ENCODE measurements at places on chromosomes 7 and 10.

DNA sequence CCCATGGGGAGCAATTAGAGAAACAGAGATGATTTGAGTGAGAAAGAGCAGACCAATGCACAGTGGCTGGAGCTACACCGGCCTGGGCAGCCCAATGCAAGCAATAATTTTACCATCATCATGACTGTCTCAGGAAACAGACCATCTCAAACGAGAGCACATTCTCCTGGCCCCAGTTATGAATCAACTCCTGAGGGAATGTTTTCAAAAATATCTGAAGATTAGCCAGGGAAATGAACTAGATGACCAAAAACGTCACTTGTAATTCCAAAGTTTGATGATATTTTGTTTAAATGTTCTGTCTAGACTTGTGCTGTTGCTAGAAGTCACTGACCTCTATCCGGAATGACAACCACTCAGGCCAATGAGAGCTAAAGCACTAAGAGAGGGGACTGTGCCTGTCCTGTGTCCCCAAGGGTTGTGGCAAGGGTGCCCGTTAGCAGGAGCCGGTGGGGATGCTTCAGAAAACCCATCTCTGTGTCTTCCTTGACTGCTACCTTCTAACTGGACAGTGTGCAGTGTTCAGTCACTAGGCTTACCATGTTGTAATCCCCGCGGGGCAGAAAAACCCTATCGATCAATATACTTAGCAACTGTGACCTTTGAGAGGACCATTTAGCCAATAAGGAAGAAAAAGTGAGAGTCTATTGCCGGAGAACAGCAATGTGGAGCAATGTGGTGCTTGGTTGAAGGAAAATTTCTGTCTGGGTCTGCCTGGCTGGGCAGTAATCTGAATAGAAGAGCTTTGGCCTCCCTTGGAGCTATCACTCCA, 202.4 kb downstream of the ADAM12 start:
- no peak for DNase-seq

- no peak for DNase-seq
Measured at GRCh38 chr7:22093001-22093400, 147.3 kb upstream of the CDCA7L start.

DNA sequence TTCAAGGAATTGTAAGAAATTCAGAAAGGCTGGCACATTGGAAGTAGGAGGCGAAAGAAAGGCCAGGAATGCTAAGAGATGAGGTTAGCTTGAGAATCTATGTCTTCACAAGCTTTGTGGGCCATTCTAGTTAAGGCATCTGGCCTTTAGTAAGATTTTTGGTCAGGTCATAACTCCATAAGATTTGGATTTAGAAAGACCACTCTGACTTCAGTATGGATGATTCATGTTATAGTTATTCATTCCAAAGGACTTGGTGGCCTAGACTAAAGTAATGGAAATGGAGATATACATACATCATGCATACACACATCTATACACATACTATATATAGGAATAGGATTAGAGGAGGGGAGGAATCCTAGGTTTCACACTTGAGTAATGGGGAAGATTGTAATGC, 77.5 kb downstream of the SEPTIN7 start:
- DNase-seq: no peak

- DNase-seq: peak; percentile 41
Measured at GRCh38 chr7:36723951-36724664, at the start of gene AOAH. Gene AOAH, minus strand, starts transcription at chr7:36724494. Its CDS starts 346 bp downstream, at chr7:36724148.

DNA sequence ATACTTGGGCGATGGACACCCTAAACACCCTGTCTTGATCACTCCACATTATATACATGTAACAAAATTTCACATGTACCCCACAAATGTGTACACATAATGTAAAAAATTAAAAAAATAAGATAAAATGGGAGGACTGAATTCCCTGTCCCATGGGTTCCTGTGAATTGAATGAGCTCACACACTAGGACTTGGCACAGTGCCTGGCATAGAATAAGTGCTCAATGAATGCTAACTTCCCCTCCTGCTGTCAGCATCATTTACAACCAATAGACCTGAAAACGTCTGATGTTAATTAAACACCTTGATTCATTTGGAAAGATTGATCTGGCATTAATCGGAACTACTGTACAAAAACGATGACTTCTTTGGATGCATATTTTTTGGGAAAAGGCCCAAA, 117.3 kb upstream of the ZNF438 start:
- no peak for DNase-seq

GRCh38 chr10:97159646-97160305, 26.0 kb downstream of the SLIT1 start:
- no peak for DNase-seq

DNA sequence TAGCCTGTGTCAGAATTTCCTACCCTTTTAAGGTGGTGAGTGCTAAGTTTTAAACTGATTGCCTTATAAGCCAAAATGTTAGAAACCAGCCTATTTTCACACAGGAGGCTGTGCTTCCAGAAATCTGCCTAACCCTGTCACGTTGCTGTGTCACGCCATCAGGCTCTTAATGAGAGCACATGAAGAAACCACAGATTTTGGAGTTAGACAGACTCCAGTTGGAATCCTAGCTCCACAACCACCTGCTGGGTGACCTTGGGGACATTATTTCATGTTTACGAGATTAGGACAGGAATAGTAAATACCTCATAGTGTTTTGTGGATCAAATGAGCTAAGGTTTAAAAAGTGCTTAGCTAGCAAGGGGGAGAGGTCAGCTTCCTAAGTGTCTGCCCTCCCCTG, 321.8 kb downstream of the DPP6 start:
- no peak for DNase-seq

GRCh38 chr10:30828680-30829079, 199.1 kb upstream of the LYZL2 start:
- DNase-seq: no peak

DNA sequence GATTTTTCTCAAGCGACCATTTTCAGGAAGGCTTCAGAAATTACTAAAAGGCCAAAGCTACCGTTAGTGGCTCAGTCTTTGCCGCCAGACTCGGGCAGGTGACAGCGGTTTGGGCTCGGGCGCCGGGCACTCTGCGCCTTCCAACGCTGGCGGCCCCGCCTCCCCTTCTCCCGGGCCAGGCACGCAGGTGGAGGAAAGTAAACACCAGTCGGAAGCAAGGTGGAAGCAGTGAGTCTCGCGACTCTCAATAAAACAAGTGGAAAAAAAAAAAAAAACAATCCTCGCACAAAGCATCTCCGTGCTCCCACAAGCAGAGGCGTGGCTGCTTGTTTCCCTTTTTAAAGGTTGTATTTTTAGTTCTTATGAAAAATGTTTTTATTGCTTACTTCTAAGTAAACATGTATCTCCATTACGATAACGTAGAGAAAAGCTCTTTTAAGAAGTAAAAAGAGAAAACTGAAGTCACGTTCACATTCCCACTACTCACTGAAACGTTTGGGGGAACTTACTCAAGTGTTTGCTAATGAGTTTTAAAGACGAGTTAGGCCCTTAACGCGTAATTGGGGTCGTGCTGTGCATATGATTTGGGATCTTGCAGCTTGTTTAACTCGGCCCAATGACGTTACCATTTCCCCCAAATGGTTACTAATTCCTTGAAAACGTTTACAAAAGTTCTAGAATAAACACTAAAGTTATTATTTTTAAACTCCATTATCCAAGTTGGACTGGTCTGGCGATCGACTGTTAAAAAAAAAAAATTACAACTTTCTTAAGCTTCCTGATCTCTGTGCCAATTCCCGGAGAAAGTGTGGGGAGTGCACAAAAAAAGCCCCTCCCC, 864 bp downstream of the CDCA7L start:
- peak; percentile 52 for DNase-seq

- DNase-seq: no peak
Measured at GRCh38 chr7:102103027-102103372, 183.7 kb upstream of the SH2B2 start.

DNA sequence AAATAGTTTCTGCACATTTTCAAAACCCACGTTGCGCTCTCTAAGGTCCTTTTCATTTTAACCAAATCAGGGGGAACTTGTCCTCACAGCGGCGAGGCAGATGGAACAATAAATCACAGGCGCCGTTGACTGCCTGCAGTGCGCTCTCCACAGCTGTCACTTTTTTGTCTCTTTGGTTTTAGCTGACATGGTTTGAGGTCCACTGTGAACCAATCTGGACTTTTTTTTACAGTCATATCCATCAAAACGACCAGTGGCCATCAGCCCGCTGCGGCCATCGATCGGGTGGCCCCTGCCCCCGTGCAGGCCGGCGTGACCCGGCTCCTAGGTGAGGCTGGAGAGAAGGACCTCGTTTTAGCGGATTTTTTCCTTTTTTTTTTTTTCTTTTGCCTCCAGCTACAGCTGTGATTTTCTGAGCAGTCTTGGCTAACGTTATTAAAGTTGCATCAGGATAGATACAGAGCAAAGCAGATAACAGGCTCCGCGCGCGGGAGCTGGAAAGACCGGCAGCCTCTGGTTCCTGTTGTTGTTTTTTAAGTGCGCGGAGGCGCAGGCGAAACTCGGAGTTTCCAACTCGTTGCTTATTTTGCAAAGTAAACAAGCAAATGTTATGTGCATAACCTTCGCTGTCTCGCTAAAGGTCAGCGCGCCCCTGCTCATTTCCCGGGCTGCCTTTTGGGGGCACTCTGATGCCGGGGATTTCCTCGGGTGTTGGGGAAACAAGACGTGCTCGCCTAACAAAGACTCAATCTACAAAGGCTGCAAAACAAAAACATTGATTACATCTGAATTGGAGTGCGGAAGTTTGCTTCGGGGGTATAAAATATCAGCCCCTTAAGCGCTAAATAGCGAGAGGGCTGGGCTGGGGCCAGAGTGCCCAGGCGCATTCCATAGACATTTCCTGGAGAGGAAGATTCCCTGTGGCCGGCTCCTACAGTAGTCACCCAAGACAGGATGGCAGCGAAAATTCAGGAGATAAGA, 414.8 kb upstream of the MKI67 start:
- DNase-seq: no peak

DNA sequence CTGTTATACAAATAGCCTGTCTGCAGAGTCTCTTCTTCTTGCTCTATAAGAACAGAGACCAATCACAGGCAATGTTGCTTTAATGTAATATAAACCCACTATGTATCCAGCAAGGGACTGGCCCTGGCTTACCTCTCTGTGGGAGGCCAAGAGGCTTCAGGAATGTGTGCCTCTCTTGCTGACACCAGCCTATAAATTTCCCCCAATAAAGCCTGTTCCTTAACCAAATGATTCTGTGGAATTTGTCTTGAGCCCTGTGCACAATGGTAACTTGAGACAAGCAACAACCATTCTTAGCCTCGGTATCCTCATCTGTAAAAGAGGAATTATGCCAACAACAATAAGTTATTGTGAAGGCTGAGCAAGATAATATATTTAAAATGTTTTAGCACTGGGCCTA, 563.7 kb downstream of the GRM8 start:
- DNase-seq: no peak

DNA sequence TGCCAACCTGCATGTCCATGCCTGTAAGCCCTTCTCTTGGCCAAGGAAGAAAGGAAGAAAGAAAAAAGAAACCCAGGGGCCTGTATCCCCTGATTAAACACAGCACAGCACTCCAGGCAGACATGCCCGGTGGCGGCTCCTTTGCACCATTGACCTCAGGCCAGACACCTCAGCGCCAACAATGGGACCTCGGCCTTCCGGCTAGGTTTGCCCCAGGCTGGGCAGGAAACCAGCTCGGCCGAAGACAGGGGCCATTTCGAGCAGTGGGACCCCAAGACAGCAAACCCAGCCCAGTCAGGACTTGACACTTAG, 2.8 kb downstream of the HOXA10 start:
- DNase-seq: no peak

DNA sequence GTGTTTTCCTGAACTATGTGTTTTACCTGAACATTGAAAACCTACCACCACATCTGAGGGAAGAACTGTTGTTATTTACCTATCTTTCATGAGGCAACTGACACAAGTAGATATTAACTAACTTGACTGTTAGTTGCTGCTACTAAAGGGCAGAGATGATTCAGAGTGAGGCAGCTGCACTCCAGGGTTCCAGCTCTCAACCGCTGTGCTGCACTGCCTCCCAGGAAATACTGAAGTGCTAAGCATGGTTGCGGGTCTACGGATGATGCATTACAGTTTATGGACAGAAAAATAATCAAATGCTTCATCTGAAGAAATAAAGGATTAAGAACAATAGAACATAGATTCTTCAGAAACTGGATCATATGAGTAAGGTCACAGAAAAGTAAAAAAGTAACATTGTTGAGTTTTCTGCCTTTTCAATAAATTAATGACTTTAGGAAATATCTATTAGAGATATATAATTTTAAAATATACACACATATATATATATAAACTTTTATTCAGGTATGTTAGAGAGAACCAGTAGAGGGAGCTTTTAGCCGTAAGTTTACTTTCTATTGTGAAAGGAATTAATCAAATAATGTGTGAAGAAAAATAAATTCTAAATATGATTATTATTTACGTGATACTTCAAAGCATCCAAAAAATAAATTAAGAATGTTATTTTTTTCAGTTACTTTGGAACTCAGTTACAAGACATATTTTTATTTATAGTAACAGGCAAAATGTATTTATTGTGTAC, 620.0 kb downstream of the CNTNAP2 start:
- no peak for DNase-seq

DNA sequence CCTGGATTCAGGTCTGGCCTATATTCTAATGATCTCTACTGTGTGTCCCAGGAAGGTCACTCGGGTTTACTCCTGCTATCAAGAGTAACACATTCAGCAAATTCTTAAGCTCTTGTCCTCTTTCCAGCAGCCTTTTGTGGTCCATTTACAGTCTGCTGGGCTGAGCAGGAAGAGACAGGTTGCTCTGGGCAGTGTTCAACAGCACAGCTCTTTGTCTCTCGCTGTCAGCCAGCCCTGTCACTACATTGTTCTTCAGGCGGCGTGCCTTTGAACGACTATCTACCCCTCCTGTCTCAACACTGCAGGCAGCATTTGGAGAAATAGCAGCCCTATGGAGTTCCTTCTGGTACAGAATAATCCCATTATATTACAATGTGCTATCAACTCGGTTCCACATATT, 192.2 kb upstream of the TBX20 start:
- DNase-seq: no peak

- DNase-seq: no peak
Measured at GRCh38 chr10:44589944-44590449, 205.1 kb upstream of the CXCL12 start.

GRCh38 chr10:131806646-131807317, 94.0 kb upstream of the PPP2R2D start:
- no peak for DNase-seq

GRCh38 chr7:29623973-29624372, 60.3 kb downstream of the PRR15 start:
- no peak for DNase-seq

- DNase-seq: no peak
Measured at GRCh38 chr10:101072923-101073322, 11.1 kb downstream of the KAZALD1 start.

GRCh38 chr7:99008181-99008631, 129.9 kb downstream of the TRRAP start:
- no peak for DNase-seq

GRCh38 chr10:50275650-50276235, 24.4 kb upstream of the ASAH2 start:
- peak; percentile 23 for DNase-seq

GRCh38 chr10:129541200-129541599, 74.2 kb downstream of the MGMT start:
- DNase-seq: no peak

DNA sequence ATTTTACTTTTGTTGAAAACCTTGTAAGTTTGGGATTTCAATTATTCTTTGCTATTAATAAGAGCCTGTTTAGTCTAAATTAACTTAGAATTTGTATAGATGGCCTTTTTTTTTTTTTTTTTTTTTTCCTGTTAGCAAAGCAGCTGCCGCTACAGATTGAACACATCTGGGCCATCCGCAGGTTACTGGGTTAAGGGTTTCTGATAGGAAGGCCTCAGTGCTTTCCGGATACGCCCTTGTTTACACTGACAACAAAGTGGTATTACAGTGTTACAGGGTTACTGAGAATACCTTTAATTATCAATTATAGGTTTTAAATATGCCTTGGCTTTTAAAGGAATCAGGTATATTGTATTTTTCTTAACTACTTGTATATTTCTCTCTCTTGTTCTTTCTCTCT, 76.8 kb downstream of the PTN start:
- no peak for DNase-seq
